Cardiac muscle cell (in vitro differentiated cells and primary cell): ENCODE measurements at places on chromosomes 5 and 9. TPM values are rescaled to one million over a fixed set of nuclear protein-coding genes. Genes with fewer than 3 reads are reported as not detected.

DNA sequence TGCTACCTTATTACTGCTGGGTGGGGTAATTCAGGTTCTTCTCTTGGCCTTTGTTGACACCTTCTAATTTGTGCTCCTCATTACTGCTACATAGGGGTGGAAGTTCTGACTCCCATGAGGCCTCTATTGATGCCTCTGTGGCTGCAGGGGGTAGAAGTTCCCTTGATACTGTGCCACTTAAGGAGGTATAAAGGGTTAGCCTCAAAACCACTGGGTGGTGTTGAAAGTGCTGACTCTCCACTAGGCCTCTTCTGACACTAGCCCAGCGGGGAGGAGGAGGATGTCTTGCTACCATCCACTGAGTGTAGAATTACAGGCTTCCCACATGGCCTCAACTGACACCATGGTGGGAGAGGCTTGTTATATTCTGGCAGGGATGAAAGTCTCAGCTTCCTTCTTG, 36.7 kb upstream of the CCDC112 start:
- H3K4me3 ChIP-seq = no peak overlapping the region
- H3K36me3 ChIP-seq = no peaks in the 10 kb centered on the region
- DNase-seq = no peak

GRCh38 chr9:68798423-68798822, 93.4 kb downstream of the PIP5K1B start:
- no peaks in the 10 kb centered on the region for H3K36me3 ChIP-seq
- DNase-seq = no peak
- H3K4me3 ChIP-seq = no peak overlapping the region
- no peaks in the 10 kb centered on the region for H3K27me3 ChIP-seq
- H3K4me1 ChIP-seq = peaks cover 21% of the 10 kb centered on the region

The SHISAL2B gene
- 0.36 and 1.6 TPM in 2 replicates for polyA plus RNA-seq

GRCh38 chr5:3226196-3226920, 369.3 kb upstream of the IRX1 start:
- DNase-seq = no peak
- no peaks in the 10 kb centered on the region for H3K36me3 ChIP-seq

DNA sequence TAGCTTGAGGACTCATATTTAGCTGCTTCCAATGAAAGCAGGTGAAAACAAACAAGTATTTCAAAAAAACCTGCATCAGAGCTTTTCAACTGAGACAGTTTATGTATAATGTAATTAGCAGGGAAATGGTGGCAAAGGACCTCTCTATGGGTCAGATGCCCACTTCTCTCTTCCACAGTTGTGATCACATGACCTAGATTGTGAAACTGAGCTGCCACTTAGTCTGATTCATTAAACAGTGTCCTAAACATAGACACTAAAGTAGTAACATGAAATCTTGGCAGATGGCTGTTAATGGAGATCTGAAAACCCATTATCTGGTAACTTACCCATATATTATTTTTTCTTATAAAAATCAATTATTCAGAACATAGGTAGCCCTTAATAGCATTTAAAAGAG, 663.6 kb upstream of the RIOK2 start:
- no peaks in the 10 kb centered on the region for H3K4me1 ChIP-seq
- no peaks in the 10 kb centered on the region for H3K27me3 ChIP-seq
- H3K36me3 ChIP-seq = no peaks in the 10 kb centered on the region
- DNase-seq = no peak

GRCh38 chr5:180988592-180988991, at the start of gene BTNL3:
BTNL3 (plus strand) TSS chr5:180988846; CDS start chr5:180989029, 183 bp downstream.
- H3K36me3 ChIP-seq = no peaks in the 10 kb centered on the region
- H3K27ac ChIP-seq = no peak within 1 kb of the TSS
- H3K4me3 ChIP-seq = no peak within 1 kb of the TSS

GRCh38 chr5:150303070-150303615, 438 bp upstream of the ARSI start:
- H3K4me1 ChIP-seq = peaks cover 7% of the 10 kb centered on the region
- H3K27me3 ChIP-seq = peaks cover 12% of the 10 kb centered on the region
- DNase-seq = peak; percentile 62
- no peak overlapping the region for H3K4me3 ChIP-seq
- H3K36me3 ChIP-seq = no peaks in the 10 kb centered on the region
- no peak overlapping the region for H3K27ac ChIP-seq

The NSG2 gene
- polyA plus RNA-seq = 0.24 TPM in 1 of 2 replicates, not detected in the other

The LCN15 gene
- 0.17 TPM in 1 of 2 replicates, not detected in the other for polyA plus RNA-seq

GRCh38 chr5:32276173-32276853, 36.4 kb downstream of the MTMR12 start:
- no peak overlapping the region for H3K27ac ChIP-seq
- peaks cover 18% of the 10 kb centered on the region for H3K4me1 ChIP-seq
- DNase-seq = peak; percentile 63
- H3K27me3 ChIP-seq = no peaks in the 10 kb centered on the region
- H3K4me3 ChIP-seq = no peak overlapping the region
- H3K36me3 ChIP-seq = peaks cover 11% of the 10 kb centered on the region

GRCh38 chr9:112914524-112914923, 23.8 kb upstream of the SLC46A2 start:
- no peak overlapping the region for H3K27ac ChIP-seq
- peaks cover 41% of the 10 kb centered on the region for H3K27me3 ChIP-seq
- no peak for DNase-seq

DNA sequence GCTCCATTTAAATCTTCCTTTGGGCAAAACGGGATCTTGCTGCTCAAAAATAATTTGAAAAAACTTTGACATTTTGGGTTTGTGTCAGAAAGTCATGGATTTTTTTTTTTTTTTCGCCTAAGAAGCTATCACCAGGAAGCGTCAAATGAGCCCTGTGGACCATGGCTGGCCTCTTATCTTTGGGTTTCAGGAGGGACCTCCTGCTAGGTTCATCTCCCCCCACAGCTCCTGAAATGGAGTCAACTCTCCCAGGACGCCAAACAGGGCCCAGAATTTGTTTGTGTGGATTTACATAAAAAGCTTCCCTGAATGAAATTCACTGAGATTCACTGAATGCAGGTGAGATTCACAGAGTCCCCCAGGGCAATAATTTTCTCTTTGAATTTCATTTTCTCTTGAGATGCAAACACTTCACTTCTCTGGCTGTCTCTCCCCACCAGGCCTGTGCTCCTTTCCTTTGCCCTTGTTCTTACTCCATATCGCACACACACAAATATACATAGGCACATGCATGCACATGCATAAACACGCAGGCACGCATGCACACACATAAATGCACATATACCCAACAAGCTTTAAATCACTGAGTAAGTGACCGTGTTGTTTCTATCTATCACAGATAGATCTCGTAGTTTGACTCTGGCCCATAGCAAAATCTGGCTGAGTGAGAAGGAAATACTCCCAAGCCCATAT, 55.3 kb upstream of the GALNT10 start:
- no peaks in the 10 kb centered on the region for H3K4me1 ChIP-seq
- no peak for DNase-seq
- no peak overlapping the region for H3K4me3 ChIP-seq
- no peaks in the 10 kb centered on the region for H3K36me3 ChIP-seq

DNA sequence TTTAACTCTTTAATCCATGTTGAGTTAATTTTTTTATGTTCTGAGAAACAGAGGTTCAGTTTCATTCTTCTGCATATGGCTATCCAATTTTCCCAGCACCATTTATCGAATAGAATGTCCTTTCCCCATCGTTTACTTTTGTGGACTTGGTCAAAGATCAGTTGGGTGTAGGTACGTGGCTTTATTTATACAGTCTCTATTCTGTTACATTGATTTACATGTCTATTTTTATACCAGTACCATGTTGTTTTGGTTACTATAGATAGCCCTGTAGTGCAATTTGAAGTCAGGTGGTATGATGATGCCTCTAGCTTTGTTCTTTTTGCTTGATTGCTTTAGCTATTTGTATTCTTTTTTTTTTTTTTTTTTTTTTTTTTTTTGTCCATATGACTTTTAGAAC, 462.0 kb downstream of the HTR1A start:
- no peak overlapping the region for H3K4me3 ChIP-seq
- H3K27me3 ChIP-seq = no peaks in the 10 kb centered on the region
- no peak for DNase-seq
- no peak overlapping the region for H3K27ac ChIP-seq
- no peaks in the 10 kb centered on the region for H3K4me1 ChIP-seq

- H3K4me1 ChIP-seq = peaks cover 3% of the 10 kb centered on the region
- H3K27me3 ChIP-seq = no peaks in the 10 kb centered on the region
- DNase-seq = no peak
- H3K4me3 ChIP-seq = no peak overlapping the region
These were observed 15.4 kb downstream of the NDUFS4 start for GRCh38 chr5:53575831-53576230.

- H3K27ac ChIP-seq = no peak overlapping the region
- H3K4me1 ChIP-seq = peaks cover 9% of the 10 kb centered on the region
- no peaks in the 10 kb centered on the region for H3K27me3 ChIP-seq
- no peak for DNase-seq
- no peak overlapping the region for H3K4me3 ChIP-seq
- no peaks in the 10 kb centered on the region for H3K36me3 ChIP-seq
These were observed 142.8 kb downstream of the TMEM38B start for GRCh38 chr9:105836936-105837660.

The SPATA9 gene
- 1.3 and 1.8 TPM in 2 replicates for polyA plus RNA-seq

The FCN1 gene
- polyA plus RNA-seq = not detected in 2 replicates

DNA sequence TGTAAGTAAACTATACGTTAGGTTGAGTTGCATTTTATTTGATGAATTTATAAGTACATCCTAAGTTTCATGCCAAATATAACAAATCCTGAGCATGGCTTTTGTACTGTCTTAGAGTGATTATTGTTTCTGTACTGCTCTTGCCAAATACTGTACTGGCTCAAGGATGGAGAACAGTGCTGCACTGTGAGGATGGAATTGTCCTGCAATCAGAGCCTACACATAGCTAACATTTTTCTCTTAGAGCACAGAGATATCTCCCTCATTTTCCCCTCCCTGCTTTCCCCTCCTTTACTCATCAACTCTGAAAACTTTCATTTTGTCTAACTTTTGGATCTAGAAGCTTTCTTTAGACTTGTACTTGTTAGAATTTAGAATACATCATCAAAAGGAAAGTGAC, 28.3 kb downstream of the LRRC70 start:
- H3K4me1 ChIP-seq = peaks cover 4% of the 10 kb centered on the region
- no peak for DNase-seq
- H3K27me3 ChIP-seq = no peaks in the 10 kb centered on the region
- H3K36me3 ChIP-seq = no peaks in the 10 kb centered on the region
- no peak overlapping the region for H3K27ac ChIP-seq
- H3K4me3 ChIP-seq = no peak overlapping the region

The NUTM2G gene
- polyA plus RNA-seq = 0.40 and 0.91 TPM in 2 replicates

DNA sequence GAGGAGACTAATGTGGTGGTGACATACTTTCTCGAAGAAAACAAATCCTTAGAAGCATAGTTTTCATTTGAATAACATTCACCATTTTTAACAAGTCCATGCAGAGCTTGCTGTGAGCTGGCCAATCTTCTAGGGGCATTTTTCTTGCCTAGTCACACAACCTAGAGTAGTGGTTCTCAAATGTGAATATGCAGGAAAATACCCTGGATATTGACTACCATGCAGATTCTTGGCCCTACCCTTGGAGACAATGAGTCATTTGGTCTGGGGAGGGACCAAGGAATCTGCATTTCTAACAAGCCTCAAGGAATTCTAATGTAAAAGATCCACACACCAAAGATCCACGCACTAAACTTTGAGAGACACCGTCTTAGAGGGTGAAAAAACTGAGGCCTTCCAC, 23.5 kb downstream of the GDNF start:
- no peaks in the 10 kb centered on the region for H3K27me3 ChIP-seq
- H3K27ac ChIP-seq = no peak overlapping the region
- H3K4me3 ChIP-seq = no peak overlapping the region
- DNase-seq = no peak

- H3K36me3 ChIP-seq = no peaks in the 10 kb centered on the region
- no peak overlapping the region for H3K27ac ChIP-seq
- H3K27me3 ChIP-seq = no peaks in the 10 kb centered on the region
These were observed 6.2 kb downstream of the KIF4B start for GRCh38 chr5:155019601-155020226.
